ENCODE measurements at places on chromosomes 2 and 18.
A peak's percentile ranks its signal among the peaks of the same experiment; 100 is the strongest.

DNA sequence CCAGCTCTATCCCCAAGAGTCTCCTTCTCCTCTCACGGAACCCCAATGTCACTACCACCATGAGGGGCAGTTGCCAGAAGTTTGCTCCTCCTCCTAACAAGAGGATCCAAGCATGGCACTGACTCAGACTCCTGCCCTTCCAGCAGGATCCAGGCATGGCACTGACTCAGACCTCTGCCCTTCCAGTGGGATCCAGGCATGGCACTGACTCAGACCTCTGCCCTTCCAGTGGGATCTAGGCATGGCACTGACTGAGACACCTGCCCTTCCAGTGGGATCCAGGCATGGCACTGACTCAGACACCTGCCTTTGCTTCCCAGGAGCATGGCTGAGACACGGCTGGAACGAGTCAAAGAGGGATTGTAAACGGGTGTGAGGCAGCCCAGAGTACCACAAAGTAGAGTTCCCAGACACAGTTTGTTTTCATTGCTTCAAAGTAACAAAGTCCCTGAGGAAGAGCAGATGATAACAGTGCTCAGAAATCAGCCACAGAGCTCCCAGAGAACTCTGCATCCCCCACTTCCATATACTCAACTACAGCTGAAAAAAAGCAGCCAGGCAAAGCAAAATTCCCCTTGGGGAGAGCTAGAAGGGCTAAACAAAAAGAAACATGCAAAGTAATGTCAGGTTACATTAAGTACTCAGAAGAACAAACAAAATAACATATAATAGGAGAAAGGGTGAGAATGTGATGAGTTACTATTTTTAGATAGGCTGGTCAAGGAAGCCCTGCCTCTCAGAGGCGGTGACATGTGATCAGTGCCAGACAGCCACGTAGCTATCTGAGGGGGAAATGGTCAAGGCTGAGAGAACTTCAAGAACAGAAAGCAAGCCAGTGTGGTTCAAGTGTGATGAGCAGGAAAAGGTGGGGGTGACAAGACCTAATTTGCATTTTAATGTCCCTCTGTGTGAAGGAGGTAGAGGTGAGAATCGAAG, 3.0 kb downstream of the BUB1 start:
- DNase-seq: peak; percentile 29

- DNase-seq: no peak
These were observed 35.4 kb downstream of the PSD4 start for GRCh38 chr2:113209011-113209645.

- DNase-seq: no peak
These were observed 484 bp downstream of the AFF3 start for GRCh38 chr2:100141906-100142305.

GRCh38 chr18:45850021-45850420, 24.5 kb downstream of the SIGLEC15 start:
- DNase-seq: no peak
